Tibial nerve (tissue), 4 donors: ENCODE measurements at places on chromosomes 7 and 10. TPM values are rescaled to one million over a fixed set of nuclear protein-coding genes. Genes with fewer than 3 reads are reported as not detected.

Gene SERPINE1
- 13.9 TPM for total RNA-seq

Gene MMP21
- not detected for total RNA-seq

Gene FXYD4
- total RNA-seq: not detected

Gene GTF2IRD1
- 16.1 TPM for total RNA-seq

Gene TRIM73
- 3.3 TPM for total RNA-seq

Gene SPDYE11
- not detected for total RNA-seq

Gene PGAM2
- total RNA-seq: not detected

Gene CHAT
- total RNA-seq: not detected

Gene EGR2
- total RNA-seq: 29.1 TPM

Gene SSC4D
- not detected for total RNA-seq

Gene MAPK8
- 53.4 TPM for total RNA-seq

Gene MRLN
- not detected for total RNA-seq

Gene NODAL
- total RNA-seq: not detected

Gene CTTNBP2
- 15.5 TPM for total RNA-seq

Gene MMRN2
- total RNA-seq: 27.6 TPM

Gene RARRES2
- total RNA-seq: 373 TPM

Gene ZWINT
- total RNA-seq: 3.9 TPM

Gene FMC1
- 7.5 TPM for total RNA-seq

Gene SPAM1
- total RNA-seq: not detected

Gene TMEM139
- 12.0 TPM for total RNA-seq

Gene NKX2-3
- total RNA-seq: not detected

Gene SPDYE8
- total RNA-seq: not detected

Gene PAPOLB
- 2.4 TPM for total RNA-seq

Gene GLI3
- 8.6 TPM for total RNA-seq

Gene TLX1
- not detected for total RNA-seq

Gene CPXM2
- 30.3 TPM for total RNA-seq

Gene C10orf67
- total RNA-seq: 1.6 TPM

Gene PMS2
- 11.5 TPM for total RNA-seq

Gene SIRT1
- 37.9 TPM for total RNA-seq
